ENCODE measurements at places on chromosomes 4 and X.

GRCh38 chr4:65654976-65655375 is 15.3 kb downstream of the EPHA5 start:
- DNase-seq: no peak

- no peak for DNase-seq
Measured at GRCh38 chr4:5144384-5144783, 93.1 kb downstream of the STK32B start.

DNA sequence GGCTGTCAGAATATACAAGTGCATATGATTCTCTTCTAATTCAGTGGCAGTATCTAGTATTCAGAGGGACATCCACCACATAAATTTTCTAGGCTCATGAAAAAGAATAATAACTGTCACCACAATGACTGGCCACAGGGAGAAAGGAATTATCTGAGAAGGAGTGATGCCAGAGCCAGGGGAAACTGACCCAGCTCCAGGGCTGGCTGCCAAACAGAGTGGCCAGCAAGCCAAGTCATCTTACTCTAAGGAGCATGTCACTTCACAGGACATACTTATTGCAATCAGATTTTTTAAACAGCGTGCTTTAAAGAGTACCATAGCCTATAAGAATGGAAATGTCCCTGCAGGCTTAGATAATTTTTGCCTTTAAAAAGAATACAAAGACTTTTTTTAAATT is 5.8 kb upstream of the SEPTIN11 start:
- DNase-seq: no peak

DNA sequence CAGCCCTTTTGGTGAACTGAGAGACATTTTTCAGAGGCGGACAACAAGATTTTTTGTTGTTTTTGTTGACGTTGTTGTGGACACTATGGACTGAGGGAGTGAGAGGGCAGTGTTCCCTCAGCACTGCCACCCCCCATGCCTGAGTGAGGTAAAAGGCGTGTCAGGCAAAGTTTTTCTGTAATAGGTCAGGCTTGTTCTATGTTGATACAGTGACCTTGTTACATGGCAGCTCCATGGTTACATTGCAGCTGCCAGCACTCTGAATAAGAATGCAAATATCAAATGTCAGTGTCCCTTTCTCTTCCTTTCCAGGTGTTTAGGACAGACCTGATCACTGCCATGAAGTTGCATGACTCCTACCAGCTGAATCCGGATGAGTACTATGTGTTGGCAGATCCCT is 36.6 kb downstream of the JADE1 start:
- DNase-seq: no peak

DNA sequence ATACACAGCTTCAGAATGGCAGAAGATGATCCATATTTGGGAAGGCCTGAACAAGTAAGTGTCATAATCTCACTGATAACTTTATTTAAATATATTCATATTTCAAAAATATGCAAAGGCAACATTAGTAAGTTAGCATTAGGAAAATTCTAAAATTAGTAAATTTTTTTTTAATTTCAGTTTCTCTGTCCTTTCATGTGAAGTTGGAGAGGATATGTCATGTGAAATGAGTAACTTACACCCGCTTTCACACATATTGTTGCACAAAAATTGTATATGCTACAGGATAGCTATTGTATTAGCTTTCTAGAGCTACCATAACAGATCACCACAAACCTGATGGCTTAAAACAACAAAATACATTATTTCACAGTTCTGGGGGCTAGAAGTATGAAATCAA is 24.3 kb downstream of the NFKB1 start:
- no peak for DNase-seq

DNA sequence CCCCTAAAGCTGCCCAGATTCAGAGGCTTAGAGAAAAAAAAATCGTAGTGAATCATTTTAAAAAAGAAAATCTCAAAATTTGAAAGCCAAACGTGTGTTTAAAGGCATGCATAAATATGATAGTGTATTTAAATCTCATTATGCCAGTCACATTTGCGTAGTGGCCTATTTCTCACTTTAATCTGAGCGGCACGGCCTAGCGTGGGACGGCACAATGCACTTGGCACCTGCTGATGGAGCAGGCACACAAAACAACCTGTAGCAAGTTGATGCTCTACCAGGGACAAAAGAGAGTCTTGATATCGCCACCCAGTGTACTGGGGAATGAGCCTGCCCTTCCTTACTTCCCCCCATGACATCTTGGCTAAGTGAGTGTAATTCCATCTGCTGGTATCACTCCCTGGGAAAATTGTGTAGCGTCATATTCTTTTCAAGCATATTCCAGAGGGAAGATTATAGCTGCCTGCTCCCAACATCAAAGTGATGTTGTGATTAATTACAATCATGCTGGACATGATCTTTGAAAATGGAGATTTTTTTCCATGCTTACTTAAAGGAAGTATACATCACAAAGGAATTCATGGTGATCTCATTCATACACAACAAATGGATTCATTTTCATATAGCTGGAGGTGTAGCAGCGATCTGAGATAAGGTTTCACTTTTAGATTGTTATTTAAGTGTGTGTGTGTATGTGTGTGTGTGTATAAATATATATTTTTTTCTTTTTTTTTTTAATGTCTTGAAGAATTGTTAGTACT is 138.8 kb downstream of the DCTD start:
- no peak for DNase-seq

- no peak for DNase-seq
Measured at GRCh38 chr4:158991534-158992155, 111.2 kb upstream of the RAPGEF2 start.

GRCh38 chr4:9804918-9805317 is 23.5 kb downstream of the DRD5 start:
- no peak for DNase-seq

GRCh38 chr4:42197341-42197740 is 44.9 kb upstream of the BEND4 start:
- DNase-seq: no peak

- peak; percentile 79 for DNase-seq
Measured at GRCh38 chr4:1870578-1871443, at the start of gene NSD2. NSD2 (plus strand) TSS chr4:1871393; CDS start chr4:1900655, 29,262 bp downstream.

DNA sequence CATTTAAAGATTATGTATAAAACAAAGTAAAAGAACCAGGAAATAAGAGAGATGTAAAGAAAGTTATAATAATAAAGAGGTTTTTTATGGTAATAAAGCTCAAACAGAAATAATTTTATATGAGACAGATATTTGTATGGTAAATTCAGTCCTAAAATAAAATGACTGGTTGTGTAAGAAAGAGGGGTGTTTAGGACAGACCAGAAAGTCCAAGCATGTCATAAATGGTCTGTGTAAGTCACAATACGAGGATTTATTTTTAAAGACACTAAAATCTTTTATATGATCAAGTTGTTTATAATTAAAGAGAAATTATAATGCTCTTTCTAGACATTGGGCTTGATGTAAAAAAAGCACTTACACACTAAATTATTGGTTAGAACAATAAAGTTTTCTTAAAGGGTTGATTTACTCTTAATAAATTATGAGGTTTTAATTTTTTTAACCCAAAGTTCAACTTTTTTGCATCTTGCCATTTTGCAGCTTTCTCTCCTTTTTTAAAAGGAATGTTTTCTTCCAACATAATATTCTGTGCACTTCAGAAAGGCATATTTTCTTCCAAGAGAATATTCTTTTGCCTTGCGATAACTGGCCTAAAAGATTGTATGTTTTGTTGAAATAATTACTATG is 61.9 kb upstream of the TCEAL2 start:
- DNase-seq: no peak

DNA sequence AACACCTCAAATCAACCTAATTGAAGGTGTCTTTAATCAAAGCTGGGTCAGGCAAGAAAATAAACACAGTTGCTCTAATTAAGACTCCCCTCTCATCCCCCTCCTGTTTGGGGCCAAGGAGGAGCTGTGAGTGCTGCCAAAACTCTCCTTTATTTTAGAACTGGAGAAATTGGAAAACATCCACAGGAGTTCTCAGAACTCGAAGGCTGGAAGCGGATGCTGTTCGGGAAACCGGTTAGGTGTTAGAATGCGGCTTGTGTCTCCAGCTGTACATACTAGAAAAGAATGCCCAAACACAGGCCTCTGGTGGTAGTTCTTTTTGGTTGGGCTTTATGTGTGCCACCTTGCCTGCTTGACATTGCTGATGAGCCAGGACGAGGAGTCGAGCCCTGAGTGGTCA is 118.2 kb downstream of the GPR143 start:
- no peak for DNase-seq

DNA sequence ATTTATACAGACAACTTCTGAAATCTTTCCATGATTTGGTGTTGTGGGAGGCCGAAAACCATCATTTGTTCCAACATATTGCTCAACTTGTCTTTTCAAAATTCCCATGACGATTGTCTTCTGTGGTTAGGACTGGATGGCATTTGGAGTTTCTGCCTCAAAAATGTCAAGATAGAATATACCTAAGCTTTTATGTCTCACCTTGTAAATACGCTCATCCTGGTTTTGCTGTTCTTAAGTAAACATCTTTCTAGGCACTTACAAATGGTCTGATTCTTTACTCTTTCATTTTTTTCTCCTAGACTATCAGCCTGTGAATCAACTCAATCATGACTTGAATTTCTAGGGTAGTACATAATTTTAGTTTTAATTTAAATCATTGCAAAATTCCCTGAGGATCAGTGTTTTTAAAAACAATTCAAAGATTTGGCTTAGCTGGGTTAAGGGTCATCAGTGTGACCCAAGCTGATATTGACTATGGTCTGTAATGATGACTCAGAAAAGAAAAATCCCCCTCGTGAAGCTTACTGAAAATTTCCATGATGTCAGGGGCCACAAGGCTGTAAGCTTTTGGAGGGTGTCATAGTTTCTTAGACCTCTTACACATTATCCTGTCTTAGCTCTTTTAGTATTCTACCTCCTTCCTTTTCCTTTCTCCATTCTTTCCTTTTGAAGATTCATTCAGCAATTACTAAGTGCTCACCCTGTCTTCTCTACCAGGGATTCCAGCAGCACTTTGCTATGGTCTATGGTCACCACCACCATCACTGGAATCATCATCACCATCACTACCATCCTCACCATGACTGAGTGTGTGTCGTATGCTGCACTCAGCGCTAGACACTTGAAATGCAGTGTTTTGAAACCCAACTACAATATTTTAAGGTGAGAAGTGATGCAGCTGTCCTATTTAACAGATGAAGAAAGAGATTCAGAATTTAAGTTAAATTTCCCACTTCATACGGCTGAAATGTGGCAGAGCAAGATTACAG is 124.4 kb downstream of the CPE start:
- DNase-seq: no peak

- no peak for DNase-seq
Measured at GRCh38 chr4:16226816-16227461, 668 bp upstream of the TAPT1 start.

GRCh38 chr4:182752158-182752910 is 164.9 kb downstream of the DCTD start:
- DNase-seq: no peak

GRCh38 chr4:150826306-150826705 is 188.8 kb downstream of the LRBA start:
- DNase-seq: no peak

DNA sequence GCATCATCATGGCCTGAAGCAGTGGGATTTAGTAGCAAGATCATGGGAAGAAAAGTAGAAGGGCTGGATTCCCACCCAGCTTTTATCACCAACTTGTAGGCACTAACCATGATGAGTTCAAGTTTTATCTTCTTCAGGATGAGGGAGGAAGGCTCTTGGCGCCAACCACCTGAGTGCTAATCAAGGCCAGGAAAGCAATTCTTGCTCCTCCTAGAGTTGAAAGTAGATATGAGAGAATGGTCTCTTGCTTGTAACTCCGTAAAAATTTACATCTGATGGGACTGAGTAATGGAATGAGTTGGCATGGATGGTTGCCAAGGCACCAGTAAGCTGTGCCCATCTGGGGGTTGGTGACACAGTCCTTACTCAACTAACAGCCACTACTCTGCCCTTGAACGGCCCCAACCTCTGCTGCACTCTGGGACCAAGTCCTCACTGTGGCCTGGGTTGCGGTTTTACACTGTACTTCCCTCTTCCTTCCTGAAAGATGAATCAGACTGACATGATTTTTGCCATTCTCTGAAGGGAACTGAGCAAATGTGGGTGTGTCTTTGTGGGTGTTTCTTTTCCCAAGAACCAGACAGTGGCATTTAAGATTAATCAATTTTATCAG is 39.4 kb upstream of the NDP start:
- no peak for DNase-seq

- DNase-seq: no peak
Measured at GRCh38 chrX:29587107-29587506, 628.3 kb upstream of the MAGEB2 start.

GRCh38 chr4:128711361-128711760 is 98.1 kb upstream of the JADE1 start:
- no peak for DNase-seq

DNA sequence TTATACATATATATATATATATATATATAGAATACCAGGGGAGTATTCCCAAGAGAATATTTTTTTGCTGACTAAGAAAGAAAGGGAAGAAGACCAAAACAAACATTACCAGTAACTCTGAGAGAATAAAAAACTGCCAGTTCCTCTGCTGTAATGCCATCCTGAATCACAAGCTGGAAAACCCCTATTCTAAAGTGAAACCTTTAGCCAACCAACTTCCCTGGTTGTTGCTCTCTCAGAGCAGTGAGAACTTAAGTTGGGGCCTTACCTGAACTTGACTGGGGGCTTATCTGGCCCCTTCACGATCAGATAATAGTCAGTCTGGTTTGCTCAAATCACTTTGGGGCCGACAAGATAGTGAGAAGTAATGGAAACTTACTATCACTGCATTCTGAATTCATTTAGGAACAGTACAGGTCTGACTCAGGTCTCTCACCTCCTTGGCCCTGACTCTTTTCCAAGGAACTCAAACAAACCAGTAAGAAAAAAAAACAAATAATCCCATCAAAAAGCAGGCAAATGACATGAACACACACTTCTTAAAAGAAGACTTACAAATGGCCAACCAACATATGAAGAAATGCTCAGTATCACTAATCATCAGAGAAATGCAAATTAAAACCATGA is 62.5 kb downstream of the CD40LG start:
- DNase-seq: no peak

GRCh38 chr4:7759216-7759615 is 180.4 kb downstream of the AFAP1 start:
- DNase-seq: no peak

- no peak for DNase-seq
Measured at GRCh38 chrX:31070057-31070468, 1.8 kb downstream of the FTHL17 start.

DNA sequence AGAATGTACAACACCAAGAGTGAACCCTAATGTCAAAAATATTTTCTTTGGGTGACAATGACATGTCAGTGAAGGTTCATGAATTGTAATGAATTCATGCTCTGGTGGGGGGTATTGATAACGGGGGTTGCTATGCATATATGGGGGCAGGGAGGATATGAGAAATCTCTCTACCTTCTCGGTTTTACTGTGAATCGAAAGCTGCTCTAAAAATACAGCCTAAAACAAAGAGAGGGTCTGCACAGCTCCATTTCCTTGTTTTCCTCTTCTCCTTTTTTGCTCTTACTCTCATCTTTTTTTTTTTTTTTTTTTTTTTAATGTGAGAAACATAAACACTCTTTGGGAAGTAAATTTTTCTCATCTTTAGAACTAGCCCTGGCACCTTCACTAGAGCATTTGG is 85.8 kb downstream of the DCTD start:
- DNase-seq: no peak
